ENCODE measurements at places on chromosomes 2 and 18.

DNA sequence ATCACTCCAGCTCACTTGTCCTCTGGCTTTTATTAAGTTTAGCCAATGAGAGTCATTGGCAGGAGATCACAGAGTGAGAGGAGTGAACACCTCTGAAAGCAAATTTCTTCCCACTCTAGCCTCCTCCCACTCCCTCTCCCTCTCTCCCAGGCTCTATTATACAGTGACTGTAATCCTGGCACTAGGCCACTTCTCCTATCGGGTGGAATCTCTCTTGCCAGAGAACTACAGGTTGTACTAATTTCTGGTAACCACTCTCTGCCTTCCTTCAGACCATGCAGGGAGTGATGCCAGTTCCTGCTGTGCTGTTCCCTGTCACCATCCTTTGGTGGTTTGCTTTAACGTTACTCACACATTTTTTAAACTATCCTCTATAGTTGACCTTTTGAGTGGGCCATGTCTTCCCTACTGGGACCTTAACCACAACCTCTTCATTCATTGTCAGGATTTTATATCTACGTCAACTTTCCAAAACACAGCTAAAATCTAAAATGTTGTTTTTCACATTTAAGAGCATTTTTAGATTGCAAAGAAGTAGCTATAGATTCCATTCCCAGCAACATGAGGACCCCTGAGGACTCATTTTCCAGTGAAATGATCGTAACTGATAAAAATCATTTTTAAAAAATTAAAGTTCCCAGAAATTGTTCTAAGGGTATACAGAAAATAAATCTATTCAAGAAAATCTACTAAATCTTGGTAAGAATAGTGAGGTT lies 217.1 kb downstream of the MREG start:
- DNase-seq: no peak

- no peak for DNase-seq
Measured at GRCh38 chr2:32735348-32735747, 107.5 kb downstream of the TTC27 start.

DNA sequence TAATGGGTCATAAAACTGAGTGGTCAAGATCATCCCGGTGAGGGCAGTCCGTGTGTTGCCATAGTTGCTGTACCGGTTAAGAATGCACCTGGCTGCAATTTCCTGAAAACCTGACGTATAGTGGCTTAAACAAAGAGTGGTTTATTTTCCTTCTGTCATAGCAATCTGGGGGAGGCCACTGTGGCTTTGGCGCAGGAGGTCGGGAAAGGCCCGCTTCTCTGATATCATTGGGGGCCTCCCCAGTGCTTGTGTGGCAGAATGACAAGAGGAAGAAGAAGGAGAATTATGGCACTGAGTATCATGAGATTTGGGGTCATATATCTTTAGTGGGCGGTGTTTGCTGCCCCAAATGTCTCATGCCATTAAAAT lies 4.4 kb downstream of the C2orf92 start:
- no peak for DNase-seq

DNA sequence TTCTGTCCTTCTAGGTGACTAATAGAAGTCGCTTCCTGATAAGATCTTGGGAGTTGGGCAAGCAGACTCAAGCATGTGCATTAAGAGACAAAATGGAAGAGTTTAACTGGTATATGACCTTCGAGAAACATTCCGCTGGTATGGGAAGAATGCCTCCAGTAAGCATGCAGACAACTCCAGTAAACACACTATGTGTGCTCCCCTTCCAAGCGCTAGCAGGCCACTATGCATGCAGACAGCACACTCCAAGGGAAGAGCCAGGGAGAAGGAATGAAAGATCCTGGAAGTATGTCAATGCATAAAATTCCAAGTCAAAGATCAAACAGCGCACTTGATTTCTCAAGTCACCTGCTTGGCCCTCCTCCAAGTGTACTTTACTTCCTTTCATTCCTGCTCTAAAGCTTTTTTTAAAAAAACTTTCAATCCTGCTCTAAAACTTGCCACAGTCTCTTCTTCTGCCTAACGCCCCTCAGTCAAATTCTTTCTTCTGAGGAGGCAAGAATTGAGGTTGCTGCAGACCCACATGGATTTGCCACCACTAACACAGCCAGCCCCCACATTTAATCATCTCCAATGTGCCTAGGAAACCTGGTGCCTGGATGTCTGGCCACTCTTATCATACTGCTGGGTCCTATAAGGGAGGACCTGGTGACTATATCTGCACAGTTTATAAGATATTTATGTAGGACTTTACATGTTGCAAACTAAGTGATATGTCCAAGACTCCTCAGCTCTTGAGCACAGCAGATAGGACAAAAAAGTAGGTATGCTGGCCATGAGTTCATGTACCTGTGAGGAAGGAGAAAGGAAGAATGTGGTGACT lies 239.8 kb downstream of the PDE11A start:
- DNase-seq: no peak

- peak; percentile 16 for DNase-seq
Measured at GRCh38 chr2:86238354-86238753, 39.1 kb downstream of the MRPL35 start.

GRCh38 chr2:106090916-106091618 lies 103.0 kb downstream of the UXS1 start:
- DNase-seq: no peak

- no peak for DNase-seq
Measured at GRCh38 chr18:44709307-44710126, 28.8 kb downstream of the SETBP1 start.

DNA sequence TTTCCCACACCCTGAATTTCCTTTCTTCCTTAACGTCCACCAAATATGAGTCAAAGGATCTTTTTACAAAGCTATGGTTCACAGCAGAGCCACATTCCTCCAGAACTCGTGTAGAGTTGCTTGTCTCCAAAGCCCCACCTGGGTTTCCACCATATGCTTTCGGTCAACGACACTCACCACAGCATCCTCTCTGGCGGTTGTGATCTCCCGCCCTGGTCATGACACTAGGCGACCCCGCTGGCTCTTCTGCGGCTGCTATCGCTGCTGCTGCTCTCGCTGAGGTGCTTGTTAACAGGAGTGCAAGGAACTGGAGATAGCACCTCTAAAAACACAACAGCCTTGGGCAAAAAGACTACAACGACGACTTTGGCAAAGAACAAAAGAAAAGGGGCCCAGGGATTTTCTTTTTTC lies 340 bp downstream of the SLC40A1 start:
- DNase-seq: no peak

DNA sequence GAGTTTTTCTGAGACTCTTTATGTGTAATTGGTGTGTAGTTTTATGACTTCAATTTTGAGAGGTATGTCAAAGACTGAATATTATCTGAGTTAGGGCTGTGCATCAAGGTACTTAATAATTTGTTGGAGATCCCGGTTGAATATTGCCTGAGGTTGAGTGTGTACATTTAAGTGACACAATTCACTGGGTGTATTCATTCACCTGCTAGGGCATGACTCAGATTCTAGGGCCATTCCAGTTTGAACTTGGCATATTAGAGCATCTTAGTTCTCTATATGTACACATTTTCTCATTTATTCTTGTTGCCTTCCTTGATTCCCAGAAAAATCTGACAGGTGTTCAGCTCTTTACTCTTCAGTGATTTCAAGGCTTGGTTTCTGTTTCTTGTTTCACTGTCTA lies 12.5 kb downstream of the MAP4K4 start:
- no peak for DNase-seq

DNA sequence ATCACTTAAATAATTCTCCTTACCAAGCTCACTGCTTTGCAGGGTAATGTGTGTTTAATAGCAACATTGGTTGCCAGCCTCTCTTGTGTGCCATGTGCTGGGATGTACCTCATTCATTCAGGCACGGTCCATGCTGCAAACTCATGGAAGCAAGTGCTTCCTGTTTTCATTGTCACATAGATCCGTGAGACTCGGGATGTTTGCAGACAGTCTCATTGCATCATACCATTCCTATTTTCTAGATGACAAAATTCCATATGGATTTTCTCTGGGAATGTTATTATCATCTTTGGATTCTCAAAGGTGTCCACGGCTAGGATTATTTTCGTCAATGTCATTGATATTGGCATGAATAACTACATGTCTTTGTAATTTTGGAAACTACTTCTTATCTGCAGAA lies 60.0 kb upstream of the HDAC4 start:
- no peak for DNase-seq

GRCh38 chr2:62423883-62424458 lies 82.0 kb downstream of the TMEM17 start:
- no peak for DNase-seq

- DNase-seq: no peak
Measured at GRCh38 chr2:24723665-24724064, 69.5 kb downstream of the PTRHD1 start.

GRCh38 chr2:30871980-30872789 lies 64.9 kb upstream of the CAPN13 start:
- no peak for DNase-seq

GRCh38 chr18:63025251-63026090 lies 294.1 kb downstream of the BCL2 start:
- no peak for DNase-seq

Measured in stimulated activated CD4-positive, alpha-beta T cell treated with anti-CD3 and anti-CD28 coated beads, Interleukin-1b, Interleukin-23, amount 100 ng/mL, for 4 hours (primary cell).